ENCODE measurements at places on chromosomes 6 and 20.

DNA sequence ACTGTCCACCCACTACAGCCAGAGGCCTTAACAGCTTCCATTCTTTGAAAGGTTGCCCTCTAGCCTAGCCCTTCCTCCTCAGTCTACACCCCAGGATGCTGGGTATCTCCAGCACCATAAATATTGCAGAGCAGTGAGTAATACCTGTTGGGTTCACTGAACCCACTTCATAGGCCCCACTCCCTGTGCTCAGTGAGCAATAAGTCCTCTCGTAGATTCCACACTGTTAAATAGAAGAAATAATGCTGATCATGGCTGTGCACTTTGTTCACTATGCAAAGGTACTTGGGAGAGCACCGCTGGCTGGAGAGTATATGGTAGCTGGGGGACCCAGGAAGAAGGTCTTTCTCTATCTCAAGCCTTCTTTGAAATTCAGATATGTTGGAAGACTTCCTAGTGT is 87.3 kb downstream of the RSPH3 start:
- no peak for DNase-seq

DNA sequence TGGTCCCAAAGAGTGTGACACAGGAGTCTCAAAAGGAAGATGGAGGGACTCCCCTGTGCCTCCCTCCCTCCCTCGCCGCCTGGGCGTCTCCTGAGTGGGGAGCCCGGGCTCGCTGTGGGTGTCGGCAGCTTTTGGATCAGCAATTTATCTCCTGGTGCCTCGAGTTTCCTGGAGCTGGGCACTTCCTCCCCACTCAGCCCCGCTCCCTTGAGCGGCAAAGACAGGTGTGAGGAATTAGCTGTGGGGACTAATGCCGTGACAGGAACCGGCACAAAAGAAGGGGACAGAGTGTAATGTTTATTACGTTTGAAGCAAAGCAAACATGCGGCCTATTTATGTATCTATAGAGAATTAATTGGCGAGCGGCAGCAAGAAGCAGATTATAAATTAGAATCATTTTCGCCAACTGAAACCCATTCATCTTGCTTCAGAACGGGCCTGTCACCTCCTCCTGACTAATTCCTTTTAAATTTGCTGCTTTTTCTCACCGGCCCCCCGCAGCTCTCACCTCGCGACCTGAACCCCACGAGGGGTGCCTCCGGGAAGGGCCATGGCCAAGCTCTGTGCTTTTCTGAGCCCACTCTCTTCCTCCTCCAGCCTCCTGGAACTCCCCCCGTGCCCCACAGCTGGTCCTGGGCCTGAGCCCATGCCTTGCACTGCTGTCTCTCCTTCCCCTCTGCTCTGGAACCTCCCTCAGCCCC is 8.8 kb upstream of the CDH22 start:
- DNase-seq: no peak

DNA sequence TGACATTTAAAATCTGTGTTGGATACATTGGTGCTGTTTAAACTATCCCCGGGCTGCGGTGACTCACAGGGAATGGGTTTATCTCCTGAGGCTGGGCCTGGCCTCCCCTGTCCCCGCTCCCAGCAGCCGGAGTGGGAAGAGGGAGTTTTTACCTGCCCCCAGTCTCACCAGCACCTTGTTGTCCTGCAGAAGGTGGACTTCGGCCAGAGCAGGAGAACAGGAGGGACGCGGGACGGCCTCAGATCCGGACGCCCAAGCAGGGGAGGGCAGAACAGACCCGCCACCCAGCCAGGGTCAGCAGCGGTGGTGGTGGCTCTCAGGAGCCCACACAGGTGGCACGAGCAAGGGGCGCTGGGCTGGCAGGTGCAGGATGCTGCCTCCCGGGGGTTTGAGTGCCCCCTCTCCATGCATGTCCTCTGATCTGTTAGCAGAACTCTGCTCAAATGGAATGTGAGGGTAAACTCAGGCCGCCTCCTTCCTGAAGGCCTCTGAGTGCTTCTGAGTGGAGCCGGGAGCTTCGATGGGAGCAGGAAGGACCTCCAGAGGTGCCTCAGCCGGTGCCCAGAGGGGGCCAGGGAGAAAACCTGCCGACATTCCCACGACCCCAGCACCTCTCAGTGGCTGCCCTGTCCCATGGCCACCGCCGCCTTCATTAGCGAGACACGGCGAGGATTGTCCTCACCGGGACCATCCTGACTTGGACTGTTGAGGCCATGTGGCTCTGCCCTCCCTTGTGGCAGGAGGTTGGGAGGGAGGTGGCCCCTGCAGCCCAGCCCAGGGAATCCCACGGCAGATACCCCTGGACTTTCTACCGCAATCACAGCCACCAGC is 43.4 kb upstream of the MRGBP start:
- no peak for DNase-seq

GRCh38 chr6:158897236-158897635 is 78.1 kb upstream of the EZR start:
- no peak for DNase-seq

- DNase-seq: no peak
Measured at GRCh38 chr6:165804331-165805066, 141.5 kb upstream of the PDE10A start.

DNA sequence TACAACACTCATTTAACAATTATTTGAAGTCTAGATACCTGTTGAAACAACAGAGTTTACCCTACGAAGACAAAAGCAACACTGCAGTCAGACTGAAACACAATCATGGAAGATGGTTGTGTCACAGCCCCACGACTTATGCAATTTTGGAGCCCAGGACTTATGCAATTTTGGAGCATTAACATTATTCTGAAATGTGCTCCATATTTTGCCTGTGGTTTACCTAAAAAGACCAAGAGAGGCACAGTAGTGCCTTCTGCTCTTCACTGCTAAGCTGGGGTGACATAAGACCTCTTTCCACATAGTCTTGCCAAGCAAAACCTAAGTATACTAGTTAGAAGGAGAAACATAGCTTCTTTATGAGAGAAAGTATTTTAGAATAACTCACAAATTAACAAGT is 216.5 kb downstream of the PTPRK start:
- no peak for DNase-seq

DNA sequence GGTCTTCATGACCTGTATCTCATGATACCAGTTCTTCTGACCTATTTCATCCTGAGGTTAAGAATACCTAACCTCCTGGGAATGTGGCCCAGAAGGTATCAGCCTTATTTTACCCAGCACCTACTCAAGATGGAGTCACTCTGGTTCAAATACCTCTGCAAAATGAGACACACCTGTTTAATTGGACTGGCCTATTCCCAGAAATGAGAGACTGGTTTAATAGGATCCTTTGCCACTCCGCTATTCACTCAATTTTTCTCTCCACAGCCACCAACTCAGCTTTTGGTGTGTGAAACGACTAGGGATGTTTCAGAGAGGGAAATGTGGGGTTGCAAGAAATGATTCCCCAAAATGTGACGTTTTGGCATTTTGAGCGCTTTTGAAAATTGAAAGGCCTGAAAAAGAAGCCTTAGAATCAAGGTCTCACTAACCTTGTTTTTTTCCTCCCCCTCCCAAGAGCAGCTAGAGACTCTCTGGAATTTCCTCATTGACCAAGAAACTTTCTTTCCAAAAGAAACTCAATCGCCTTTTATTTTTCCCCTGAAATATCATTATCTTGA is 45.5 kb upstream of the RNGTT start:
- DNase-seq: no peak

DNA sequence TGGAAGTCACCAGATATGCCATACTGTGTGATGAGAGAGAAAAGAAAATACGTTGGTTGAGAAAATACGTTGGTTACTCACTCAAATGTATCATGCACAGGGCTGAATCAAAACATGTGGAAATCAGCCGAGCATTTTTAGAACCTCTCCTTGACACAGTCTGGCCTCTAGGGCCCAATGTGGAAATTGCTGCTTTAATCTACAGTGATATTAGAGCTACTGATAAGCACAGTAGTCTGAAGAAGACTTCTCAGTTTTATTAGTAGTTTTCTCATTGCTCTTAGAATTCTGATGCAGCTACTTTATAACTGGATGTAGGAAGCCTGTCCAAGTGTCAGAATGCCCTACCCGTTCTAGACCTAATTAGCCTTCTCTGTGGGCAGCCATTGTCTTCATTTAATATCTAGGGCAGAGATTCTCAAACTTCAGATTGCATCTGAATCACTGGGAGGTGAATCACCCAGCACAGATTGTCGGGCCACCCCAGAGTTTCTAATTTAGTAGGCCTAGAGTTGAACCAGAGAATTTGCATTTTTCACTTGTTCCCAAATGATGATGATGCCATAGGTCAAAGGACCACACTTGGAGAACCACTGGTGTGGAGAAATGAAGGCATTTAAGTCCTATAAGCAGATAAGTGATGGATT is 229.1 kb downstream of the PLCB1 start:
- no peak for DNase-seq

- no peak for DNase-seq
Measured at GRCh38 chr6:30957716-30958115, 16.9 kb downstream of the MUCL3 start.

GRCh38 chr20:62066983-62067433 is 1.3 kb upstream of the TAF4 start:
- DNase-seq: peak; percentile 63

DNA sequence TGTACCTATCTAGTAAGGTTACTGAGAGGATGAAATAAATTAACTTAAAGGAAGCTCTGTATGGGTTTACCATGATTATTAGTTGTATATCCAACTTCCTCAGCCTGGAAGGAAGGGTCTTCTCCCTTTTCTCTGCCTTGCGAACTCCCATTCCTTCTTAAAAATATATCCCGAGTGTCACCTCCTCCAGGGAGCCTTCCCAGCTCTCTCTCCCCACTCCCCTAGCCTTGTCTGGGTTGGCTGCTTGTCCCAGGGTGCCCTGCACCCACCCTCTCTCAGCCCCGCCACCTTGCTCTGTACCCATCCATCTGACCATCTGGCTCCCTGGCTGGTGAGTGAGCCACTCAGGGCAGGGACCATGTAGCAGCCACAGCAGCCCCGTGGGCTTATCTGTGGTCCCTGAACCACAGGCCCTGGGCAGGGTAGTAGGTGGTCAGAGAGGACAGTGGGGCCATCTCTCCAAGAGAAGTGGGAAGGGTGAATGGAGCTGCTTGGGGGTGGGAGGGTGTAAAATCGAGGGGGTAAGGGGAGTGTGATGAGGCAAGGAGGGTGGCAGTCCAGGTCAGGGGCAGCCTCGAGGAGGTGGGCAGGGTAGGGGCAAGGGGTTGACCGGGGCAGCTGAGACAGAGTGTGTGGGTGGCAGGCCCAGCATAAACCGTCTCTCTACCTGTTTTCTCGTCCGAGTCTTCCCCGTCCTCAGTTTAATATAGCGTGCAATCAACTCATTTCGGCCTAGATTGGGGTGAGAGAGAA is 12.8 kb downstream of the TEAD3 start:
- no peak for DNase-seq

DNA sequence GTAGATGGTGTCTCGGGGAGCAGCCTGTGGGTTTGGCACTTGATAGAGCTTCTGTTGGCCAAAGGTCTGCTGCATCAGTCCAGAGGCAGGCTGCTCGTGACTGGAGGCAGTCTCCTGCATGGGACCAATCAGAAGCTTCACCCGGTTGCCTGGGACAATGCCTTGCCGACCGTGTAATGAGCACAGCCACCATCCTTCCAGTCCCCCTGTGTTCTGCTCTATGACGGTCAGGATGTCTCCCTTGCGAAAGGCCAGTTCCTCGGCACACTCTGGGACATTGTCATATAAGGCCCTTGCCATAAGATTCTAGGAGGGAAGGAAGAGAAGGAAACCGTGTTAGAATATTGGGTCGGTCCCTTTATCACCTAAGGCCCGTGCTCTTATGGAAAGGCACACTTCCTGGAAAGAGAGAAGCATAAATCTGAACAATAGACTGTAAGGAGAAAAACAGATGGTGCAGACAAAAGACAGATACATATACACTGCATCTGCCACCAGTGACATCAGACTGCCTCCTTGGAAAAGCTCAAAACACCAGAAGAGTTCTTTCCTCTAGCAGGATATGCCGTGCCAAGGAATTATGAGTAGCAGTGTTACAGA is 18.9 kb downstream of the NEDD9 start:
- DNase-seq: no peak

DNA sequence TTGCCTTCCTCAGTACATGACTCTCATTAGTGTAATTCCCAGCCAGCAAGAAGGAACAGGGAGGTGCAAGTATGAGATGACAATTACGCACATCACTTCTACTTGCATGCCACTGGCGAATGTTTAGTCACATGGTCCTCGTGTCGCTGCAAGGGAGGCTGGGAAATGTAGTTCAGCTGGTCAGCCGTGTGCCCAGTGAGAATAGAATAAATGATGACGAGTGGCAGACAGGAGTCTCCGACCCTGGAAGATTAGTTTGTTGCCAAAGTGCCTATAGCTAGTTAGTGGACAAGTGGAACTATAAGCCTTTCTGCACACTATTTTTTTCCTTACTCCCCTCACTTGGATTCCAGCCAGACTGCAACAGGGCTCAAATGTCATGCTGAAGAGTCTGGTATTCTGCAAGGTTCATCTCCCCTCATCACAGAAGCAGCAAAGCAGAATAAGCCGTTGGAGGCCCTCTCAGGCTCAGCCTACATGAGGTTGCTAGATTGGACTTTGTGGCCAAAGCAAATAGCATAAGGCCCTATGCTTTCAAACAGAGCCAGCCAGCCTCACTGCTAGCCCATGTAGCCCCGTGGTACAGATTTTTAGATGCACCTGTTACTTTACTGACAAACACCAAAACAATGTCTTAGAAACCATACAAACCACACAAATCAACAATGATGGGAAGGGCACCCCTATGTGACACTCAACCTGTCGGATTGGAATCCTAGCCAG is 9.7 kb downstream of the LINC00237 start:
- no peak for DNase-seq

GRCh38 chr20:24956001-24956841 is 7.2 kb downstream of the CST7 start:
- DNase-seq: no peak

GRCh38 chr20:37295595-37295994 is 6.1 kb downstream of the MANBAL start:
- no peak for DNase-seq

DNA sequence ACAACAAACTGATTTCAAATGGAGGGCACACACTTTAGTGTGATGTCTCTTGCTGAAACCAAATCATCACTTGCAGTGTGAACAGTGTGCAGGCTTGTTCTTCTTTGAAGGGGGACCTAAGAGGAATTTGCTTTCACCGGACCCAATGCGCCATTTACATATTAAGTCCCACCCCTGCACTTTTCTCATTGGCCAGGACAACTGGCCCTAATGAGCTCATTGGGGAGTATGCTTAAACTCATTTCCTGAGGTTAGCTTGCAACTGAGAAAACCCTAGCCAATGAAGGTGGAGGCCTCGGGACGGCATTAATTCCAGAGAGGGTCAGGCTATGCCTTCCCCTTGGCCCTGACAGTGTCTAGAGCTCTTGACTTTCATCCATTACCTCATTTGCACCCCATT is 58.7 kb downstream of the VEGFA start:
- no peak for DNase-seq

- DNase-seq: peak; percentile 60
Measured at GRCh38 chr20:19784511-19785172, 26.6 kb downstream of the RIN2 start.

All from GM10248 (cell line).